ENCODE measurements at places on chromosomes 7 and 10. TPM values are rescaled to one million over a fixed set of nuclear protein-coding genes. Genes with fewer than 3 reads are reported as not detected.

DNA sequence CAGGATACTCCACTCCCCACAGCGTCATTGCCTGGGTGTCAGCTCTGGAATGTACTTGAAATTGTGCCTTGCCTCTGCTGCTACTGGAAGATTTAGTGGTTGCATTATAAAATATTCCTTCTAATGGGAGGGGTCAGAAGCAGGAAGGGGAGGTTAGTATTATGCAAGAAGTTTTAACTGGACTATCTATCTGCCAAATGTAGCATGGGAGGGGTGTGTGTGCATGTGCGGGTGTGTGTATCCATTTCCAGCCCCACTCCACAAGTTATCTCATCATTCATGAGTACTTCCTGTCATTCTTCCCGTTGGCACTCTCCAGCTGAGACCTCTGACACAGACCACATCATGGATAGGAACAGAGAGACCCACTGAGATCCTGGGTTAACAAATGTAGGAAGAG is 13.4 kb downstream of the MBL2 start:
- DNase-seq, result no peak

DNA sequence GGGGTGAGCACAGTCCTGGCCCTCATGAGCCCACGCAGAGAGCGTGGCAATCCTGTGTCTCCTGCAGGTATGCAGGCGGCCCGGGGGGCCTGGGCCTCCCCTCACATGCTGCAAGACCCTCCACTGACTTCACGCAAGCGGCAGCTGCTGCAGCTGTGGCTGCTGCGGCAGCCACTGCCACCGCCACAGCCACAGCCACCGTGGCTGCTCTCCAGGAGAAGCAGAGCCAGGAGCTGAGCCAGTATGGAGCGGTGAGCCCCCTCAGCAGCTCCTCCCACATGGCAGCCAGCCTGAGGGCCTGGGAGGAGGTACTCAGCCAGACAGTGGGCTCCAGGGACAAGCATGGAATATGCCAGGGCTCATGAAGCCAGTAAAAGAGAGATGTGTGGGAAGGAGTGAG is 8.7 kb downstream of the ZMIZ2 start:
- no peak for DNase-seq

DNA sequence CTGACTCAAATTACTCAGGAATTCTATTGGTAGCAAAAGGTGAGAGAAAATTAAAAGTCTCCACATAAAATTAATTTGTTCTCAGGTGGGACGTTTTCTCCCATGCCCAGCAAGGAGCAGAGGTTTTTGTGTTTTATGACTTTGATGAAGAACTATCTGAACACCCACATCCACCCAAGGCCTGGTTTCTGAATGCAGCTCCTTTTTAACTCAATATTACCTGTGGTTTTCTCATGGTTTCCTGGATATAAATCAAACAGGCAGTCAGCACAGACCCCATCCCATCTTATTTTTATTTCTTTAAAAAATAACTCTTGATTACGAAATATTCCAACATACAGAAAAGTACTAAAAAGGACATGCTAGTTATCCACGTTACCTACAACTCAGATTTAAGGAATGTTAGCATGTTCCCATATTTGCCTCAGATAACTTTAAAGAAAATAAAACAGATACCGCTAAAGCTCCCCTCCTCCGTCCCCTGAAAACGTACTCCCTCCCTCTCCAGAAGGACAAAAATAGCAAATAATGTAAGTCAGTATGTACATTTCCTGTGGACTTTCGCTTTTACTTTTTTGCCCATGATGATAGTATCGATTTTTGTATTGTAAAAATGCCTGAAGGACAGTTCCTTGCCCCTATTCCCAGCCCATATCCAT is 43.4 kb downstream of the GLI3 start:
- DNase-seq, result no peak

DNA sequence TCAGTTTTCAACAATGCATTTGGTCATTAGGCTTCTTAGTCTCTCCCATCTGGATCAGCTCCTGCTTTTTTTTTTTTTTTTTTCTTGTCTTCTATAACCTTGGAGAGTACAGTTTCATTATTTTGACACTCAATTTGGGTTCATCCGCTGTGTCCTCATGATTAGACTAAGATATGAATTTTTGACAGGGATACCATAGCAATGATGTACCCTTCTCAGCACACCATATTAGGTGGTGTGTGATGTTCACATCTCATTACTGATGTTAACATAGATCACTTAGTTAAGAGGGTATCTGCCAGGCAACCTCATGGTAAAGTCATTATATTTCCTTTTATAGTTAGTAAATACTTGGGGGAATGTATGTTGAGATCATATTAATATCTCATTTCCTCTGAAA is 445.5 kb upstream of the IGFBP3 start:
- no peak for DNase-seq

DNA sequence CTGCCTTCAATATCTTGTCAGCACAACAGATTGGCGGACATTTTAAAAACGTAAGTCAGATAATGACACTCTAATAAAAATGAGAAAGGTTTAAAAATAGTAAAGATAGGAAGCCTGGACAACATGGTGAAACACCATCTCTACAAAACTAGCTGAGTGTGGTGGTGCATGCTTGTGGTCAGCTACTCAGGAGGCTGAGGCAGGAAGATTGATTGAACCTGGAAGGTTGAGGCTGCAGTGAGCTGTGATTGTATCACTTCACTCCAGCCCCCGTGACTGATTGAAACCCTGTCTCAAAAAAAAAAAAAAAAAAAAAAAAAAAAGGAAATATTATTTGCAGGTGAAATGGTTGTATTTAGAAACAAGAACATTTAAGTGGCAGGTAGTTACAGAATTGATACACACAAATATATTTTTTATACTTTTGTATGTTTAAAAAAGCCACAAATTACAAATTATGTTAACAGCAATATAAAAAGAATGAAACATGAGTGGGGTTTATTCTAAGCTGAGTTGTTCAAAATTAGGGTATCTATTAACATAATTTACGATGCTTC is 141.9 kb downstream of the ADK start:
- DNase-seq, result no peak

Gene TMEM229A
- total RNA-seq, result not detected

GRCh38 chr10:20474064-20474463 is 423.0 kb downstream of the NEBL start:
- DNase-seq, result no peak

DNA sequence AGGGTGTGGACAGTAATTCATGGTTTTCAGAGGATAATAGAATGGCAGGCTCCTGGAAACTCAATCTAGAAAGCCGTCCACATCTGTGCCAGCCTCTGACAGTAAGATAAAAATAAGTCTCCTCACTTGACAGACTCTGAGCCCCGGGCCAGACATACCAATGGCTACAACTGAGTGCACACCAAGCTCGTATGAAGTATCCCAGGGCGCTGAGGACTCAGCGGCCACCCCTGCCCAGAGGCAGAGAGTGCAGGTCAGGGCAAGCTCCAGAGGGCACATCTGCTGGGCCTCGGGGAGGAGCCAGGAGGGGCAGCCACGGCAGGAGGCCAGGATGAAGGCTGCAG is 262.8 kb upstream of the TCERG1L start:
- no peak for DNase-seq

- DNase-seq, result peak; percentile 91
These were observed 114.1 kb downstream of the VIPR2 start for GRCh38 chr7:159030490-159031134.

DNA sequence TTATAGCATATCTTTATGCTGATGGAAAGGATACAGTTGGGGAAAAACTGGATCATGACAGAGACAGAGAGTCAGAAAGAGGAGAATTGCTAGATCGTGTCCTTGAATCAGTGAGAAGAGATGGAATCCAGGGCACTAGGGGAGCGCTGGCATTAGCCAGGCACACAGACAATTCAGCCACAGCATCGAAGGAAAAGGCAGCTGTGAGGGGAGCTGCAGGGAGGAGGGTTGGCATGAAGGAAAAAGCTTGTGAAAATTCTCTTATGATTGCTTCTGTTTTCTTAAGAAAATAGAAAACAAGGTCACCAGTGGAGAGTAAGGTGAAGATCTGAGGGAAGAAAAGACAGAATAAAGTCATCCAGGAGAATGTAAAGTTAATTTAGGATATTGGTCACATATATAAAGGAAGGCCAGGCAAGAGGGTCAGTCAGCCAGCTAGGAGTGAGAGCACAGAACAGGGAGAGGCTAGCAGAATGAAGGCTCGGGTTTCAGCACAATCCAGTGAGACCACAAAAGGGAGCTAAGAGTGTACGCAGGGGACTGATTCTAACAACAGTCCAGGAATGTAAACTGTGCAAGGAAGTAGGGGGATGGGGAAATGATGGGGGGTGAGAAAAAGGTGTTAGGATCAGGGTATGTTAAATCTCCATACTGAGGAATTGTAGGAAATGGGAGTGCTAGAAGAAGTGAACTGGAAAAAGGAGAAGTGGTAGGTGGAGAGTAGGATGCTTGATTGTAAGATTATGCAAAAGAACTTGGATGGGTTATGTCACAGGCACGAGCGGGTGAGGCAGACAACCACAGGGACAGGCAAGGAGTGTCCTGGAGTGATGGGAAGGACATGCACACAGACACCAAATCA is 112.0 kb downstream of the RNF32 start:
- no peak for DNase-seq

DNA sequence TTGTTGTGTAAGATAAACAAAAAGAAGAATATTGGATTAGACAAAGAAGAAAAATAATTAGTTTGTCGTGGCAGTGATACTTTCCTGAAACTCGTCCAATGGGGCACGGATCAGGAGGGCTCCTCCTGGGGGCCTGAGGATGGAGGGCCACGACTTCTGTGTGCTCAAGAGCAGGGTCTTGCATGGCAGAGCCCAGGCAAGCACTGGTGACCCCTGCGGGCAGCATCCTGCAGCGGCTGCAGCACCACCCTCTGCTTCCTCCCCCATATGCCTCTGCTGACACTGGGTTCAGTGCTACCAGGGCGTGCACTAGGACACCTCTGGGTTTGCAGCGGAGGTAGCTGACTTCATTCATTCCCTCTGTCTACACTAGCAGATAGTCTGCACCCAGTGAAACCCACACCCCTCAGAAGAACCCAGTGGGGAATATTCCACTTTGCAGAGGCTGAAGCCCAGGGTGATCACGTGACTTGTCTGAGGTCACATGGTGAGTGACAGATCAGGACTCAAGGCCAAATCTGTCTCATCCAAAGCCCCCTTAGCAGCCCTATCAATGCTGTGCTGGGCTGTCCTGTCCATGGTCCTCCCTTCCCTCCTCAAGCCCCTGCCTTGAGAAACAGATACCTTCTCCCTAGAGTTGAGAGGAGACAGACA is 375.5 kb downstream of the TCERG1L start:
- DNase-seq, result no peak

DNA sequence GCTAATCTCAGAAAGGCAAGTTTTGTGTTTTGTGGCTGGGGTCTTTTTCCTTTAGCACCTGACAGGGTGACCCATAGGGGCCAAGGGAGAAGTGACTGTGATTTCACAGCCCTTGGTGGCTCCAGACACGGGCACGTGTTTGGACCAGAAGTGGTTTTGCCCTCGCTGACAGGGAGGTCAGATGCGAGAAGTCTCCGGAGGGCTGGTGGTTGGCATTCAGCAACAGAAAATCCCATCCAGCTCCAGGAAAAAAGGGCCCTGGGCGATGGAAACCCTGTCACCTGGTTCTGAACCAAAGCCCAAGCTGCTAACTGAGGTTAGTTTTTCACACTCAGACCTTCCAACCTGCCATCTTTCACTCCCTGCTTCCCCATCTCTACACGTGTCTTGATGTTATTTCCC is 272.9 kb downstream of the TRIL start:
- DNase-seq, result no peak

Gene SPDYE1
- not detected for total RNA-seq

Gene UTF1
- not detected for total RNA-seq

GRCh38 chr10:11387044-11387443 is 224.4 kb downstream of the USP6NL start:
- no peak for DNase-seq

- no peak for DNase-seq
These were observed 38.5 kb downstream of the ZMYND11 start for GRCh38 chr10:173741-174140.

Gene CH25H
- total RNA-seq, result 4.8 TPM

GRCh38 chr7:132825222-132825621 is 249.0 kb upstream of the PLXNA4 start:
- DNase-seq, result no peak

DNA sequence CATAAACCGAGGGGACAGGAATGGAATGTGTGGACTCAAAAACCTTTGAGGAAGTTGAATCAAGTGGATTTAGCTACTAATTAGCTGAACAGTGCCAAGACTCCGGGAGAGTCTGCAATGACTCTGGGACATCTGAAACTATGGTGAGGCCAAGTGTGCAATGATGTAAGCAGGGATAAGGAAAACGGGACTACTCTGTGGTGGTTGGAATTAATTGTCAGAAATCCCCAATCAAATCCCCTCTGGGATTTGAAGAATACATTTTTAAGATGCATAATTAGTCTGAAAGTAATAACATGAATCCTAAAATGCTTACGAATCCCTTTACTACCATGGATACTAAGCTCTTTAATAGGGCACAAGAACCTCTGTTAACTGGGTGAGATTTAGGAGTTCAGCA is 602.8 kb downstream of the NRG3 start:
- no peak for DNase-seq

- no peak for DNase-seq
These were observed 24.8 kb upstream of the TRIM8 start for GRCh38 chr10:102619281-102619981.

Gene CDC123
- 62.5 TPM for total RNA-seq
